ENCODE measurements at places on chromosomes 12 and 14. TPM values are rescaled to one million over a fixed set of nuclear protein-coding genes. Genes with fewer than 3 reads are reported as not detected.
A peak's percentile ranks its signal among the peaks of the same experiment; 100 is the strongest.

DNA sequence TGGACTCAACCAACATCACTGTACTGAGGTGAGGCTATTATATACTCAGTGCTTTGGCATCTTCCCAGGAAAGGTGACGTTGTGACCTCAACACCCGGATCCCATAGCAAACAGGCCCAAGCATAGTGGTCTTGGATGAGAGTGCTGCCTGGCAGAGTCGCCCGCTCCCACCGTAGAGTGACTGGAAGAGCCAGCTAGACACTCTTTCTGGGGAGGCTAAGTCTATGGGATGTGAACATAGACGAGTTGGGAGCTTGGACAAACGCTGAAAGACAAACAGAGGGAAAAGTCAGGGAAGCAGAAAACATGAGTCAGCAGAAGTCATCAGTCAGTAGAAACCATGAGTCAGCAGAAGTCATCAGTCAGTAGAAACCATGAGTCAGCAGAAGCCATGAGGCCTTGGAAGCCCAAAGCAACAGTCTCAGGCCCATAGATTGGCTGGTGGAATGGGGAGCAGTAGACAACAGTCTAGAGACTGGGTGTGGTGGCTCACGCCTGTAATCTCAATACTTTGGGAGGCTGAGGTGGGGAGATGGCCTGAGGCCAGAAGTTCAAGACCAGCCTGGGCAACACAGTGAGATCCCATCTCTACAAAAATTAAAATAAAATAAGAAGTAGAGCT, 66.4 kb upstream of the MAP1LC3B2 start:
- no peak overlapping the region for H3K4me3 ChIP-seq
- peak overlapping the region; percentile 61 for H3K27ac ChIP-seq
- H3K27me3 ChIP-seq: no peaks in the 10 kb centered on the region
- peaks cover 19% of the 10 kb centered on the region for H3K4me1 ChIP-seq
- H3K36me3 ChIP-seq: no peaks in the 10 kb centered on the region

DNA sequence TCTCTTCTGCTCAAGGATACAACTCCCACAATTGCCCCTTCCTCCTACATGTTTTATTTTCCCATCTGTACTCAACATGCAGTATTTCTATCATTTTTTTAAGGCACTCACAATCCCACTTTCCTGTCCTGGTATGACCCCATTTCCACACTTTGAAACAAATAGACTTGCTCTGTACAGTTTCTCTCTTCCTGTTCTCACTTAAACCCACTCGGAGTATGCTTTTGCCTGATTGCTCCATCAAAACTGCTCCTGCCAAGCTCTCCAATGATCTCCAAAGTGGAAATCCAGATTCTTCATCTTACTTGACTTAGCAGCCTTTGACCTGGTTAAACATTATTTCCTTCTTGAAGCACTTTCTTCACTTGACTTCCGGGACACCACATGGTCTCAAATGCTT, 384.5 kb downstream of the SEC23A start:
- H3K36me3 ChIP-seq: no peaks in the 10 kb centered on the region
- H3K27me3 ChIP-seq: no peaks in the 10 kb centered on the region
- no peak overlapping the region for H3K4me3 ChIP-seq
- H3K4me1 ChIP-seq: no peaks in the 10 kb centered on the region
- H3K27ac ChIP-seq: no peak overlapping the region

- DNase-seq: no peak
- no peaks in the 10 kb centered on the region for H3K27me3 ChIP-seq
- H3K4me1 ChIP-seq: no peaks in the 10 kb centered on the region
- H3K27ac ChIP-seq: no peak overlapping the region
- H3K4me3 ChIP-seq: no peak overlapping the region
Measured at GRCh38 chr14:102752239-102752847, 24.9 kb upstream of the TRAF3 start.

DNA sequence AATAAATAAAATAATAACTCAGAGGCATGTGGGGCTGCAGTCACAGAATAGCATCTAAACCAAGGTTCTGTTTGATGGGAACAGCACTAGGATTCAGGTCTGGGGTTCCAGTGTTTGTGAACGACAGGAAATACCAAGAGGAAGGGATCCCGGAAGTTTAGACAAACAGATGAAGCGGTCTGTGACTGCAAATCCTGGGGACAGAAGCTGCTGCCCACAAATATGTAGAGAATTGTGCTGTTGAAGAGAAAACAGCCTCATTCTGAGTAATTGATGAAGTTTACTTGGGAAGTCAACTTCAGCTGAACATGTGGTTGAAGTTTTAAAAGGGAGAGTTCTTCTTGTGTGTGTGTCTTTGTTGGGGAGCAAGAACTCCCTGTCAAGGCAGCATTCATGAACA, 98.4 kb upstream of the TBX5 start:
- no peak for DNase-seq
- H3K27ac ChIP-seq: no peak overlapping the region
- peaks cover 1% of the 10 kb centered on the region for H3K27me3 ChIP-seq
- no peaks in the 10 kb centered on the region for H3K4me1 ChIP-seq
- no peaks in the 10 kb centered on the region for H3K36me3 ChIP-seq

GRCh38 chr12:54430471-54431069, 11.5 kb upstream of the ITGA5 start:
- H3K36me3 ChIP-seq: no peaks in the 10 kb centered on the region
- no peak overlapping the region for H3K27ac ChIP-seq
- H3K4me1 ChIP-seq: peaks cover 7% of the 10 kb centered on the region

GRCh38 chr12:130161261-130162243, 712 bp upstream of the FZD10 start:
- DNase-seq: peak; percentile 41
- H3K36me3 ChIP-seq: no peaks in the 10 kb centered on the region
- H3K27me3 ChIP-seq: no peaks in the 10 kb centered on the region
- peak overlapping the region; percentile 24 for H3K4me3 ChIP-seq

- DNase-seq: no peak
- H3K4me1 ChIP-seq: peaks cover 13% of the 10 kb centered on the region
- H3K27me3 ChIP-seq: no peaks in the 10 kb centered on the region
Measured at GRCh38 chr14:73467377-73467776, 9.0 kb upstream of the NUMB start.

DNA sequence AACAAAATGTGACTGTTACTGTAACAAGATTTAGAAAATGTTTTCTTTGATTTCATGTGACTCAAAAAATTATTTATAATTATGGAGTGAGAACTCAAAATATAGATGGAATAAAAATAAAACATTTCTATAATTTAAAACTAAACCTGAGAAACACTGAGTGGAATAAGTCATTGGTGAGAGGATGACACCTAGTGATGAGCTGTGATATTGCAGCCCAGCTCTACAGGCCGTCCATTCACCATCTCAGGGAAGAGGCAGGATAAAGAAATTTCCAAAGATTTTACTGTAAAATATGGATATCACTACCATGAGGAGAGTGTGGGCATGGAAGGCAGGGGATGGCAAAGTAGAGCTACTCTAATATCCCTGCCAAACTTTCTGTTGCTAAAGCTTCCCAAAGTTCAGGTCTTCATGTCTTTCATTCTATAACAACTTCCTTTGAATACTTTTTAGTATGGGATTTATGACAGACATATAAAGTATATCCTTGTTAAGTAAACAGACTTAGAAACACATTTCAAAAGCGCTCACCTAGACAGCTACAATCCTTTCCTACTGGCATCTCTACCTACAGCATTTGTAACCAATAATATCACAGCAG, 308.0 kb downstream of the ITPR2 start:
- peaks cover 2% of the 10 kb centered on the region for H3K36me3 ChIP-seq
- H3K4me1 ChIP-seq: 0 out of 2 replicates have a peak, but pooled peaks cover 6% of the 10 kb centered on the region
- H3K4me3 ChIP-seq: no peak overlapping the region
- DNase-seq: no peak
- no peak overlapping the region for H3K27ac ChIP-seq
- no peaks in the 10 kb centered on the region for H3K27me3 ChIP-seq

DNA sequence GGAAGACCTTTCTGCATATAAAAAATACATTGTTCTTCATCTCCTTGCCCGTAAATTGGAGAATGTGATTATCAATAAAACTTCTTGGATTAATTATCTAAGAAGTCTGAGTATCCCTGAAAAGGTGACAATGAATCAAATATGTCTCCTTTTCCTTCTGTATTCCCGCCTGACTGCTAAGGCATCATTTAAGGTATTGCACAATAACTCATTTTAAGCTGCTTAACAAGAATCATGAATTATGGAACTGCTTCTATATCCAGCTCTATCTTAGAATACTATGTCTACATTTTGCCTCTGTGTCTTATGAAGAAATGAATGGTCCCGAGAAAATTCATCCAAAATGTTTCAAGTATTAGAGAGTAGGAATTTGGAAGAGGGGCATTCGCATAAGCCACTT, 294.4 kb downstream of the SOX5 start:
- H3K4me3 ChIP-seq: no peak overlapping the region
- no peaks in the 10 kb centered on the region for H3K36me3 ChIP-seq
- H3K4me1 ChIP-seq: no peaks in the 10 kb centered on the region
- no peak for DNase-seq

- H3K27ac ChIP-seq: no peak overlapping the region
- H3K4me3 ChIP-seq: no peak overlapping the region
- H3K36me3 ChIP-seq: no peaks in the 10 kb centered on the region
- no peak for DNase-seq
- H3K4me1 ChIP-seq: 0 out of 2 replicates have a peak, but pooled peaks cover 6% of the 10 kb centered on the region
Measured at GRCh38 chr14:32372154-32372553, 43.1 kb downstream of the AKAP6 start.

DNA sequence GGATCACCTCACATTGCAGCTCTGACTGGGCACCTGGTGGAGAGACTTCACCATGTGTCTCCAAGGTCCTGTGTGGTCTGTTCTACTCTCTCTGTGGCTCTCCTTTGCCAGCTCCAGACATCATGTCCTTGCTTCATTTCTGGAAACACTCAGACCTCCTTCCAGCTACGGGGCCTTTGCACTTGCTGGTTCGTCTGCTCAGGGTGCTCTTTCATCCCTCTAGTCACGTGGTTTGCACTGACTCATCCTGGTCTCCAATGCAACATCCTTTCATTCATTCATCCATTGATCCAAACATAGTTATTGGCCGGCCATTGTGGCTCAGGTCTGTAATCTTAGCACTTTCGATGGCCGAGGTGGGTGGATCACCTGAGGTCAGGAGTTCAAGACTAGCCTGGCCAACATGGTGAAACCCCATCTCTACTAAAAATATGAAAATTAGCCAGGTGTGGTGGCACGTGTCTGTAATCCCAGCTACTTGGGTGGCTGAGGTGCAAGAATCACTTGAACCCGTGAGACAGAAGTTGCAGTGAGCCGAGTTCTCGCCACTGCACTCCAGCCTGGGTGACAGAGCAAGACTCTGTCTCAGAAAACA, 23.9 kb upstream of the CCDC63 start:
- H3K4me1 ChIP-seq: peaks cover 5% of the 10 kb centered on the region
- no peak overlapping the region for H3K4me3 ChIP-seq
- DNase-seq: no peak
- H3K27ac ChIP-seq: no peak overlapping the region

DNA sequence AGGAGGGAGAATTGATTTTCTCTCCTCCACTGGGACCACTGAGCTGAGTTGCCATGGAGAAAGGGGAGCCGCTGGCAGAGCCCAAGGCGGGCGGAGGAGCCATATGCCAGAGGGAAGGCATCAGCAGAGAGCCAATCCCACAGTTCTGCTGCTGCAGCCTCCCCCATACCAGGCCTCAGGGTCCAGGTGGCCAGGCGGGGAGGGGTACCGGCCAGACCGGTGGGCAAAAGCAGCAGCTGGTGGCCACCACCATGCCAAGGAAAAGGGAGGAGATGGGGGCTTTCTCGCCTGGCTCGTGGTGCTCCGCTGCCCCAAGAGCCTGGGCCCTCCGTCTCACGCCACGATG, 72.8 kb downstream of the PITPNM2 start:
- no peak for DNase-seq
- no peak overlapping the region for H3K27ac ChIP-seq
- peaks cover 4% of the 10 kb centered on the region for H3K4me1 ChIP-seq
- H3K27me3 ChIP-seq: no peaks in the 10 kb centered on the region
- H3K4me3 ChIP-seq: no peak overlapping the region

DNA sequence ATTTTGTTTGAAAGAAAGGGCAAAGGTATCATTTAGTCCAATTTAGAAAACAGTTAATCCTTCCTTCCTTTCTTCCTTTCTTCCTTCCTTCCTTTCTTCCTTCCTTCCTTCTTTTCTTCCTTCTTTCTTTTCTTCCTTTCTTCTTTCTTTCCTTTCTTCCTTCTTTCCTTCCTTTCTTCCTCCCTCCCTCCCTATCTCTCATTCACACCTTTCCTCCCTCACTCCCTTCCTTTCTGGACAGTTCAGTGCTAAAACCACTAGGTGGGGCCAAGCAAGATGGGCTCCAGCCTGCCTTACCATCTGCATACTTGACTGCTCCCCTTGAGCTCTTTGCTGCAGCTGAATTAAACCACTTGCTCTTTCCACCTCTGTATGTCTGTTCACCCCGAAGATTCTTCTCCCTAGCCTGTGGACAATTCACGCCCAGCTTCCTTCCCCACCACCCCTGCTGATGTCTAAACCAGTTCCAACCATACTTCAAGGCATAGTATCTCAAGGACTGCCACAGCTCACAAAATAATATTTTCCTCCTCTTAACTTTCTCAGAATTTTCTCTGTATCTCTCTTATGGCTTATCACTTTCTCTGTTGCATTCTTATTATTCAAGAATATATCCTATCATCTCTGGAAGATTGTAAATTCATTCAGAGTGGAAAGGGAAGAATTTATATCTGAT, 78.0 kb downstream of the DBX2 start:
- H3K27ac ChIP-seq: no peak overlapping the region
- DNase-seq: peak; percentile 55
- H3K36me3 ChIP-seq: no peaks in the 10 kb centered on the region
- no peaks in the 10 kb centered on the region for H3K4me1 ChIP-seq

DNA sequence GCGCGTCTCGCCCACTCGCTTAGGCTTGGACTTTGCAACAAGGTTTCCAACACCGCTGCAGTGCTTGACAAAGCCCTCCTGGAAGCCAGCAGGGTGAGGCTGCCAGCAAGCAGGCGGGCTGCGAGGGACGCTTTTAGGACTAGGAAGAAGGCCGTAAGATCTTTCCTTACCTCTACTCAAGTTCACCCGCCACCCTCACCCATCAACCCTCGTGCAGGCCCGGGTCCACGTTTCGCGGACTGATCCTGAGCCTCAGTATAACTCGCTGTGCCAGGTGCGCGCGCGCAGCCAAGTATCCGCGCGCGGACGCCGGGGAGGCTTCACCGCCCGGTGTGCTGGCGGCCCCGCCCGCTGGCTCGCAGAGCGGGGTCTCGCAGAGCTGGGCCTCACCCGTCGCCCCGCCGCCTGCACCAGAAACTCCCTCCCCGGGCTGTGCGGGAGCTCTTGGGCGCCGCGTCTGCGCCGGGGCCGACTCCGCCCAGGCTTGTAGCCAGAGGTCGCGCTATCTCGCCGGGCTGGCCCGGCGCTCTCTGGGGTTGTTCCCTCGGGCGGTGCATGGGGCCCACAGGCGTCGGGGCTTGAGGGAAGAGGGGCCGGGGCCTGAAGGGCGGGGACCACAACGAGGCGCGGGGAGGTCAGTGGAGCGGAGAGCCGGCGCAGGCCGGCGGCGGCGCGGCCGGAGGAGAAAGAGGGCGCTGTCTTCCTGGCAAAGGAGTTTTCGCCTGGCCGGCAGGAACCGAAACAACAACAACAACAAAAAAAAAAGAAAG, 7.6 kb upstream of the SIX1 start:
- peak overlapping the region; percentile 65 for H3K27ac ChIP-seq
- peak; percentile 72 for DNase-seq
- peaks cover 7% of the 10 kb centered on the region for H3K4me1 ChIP-seq
- peak overlapping the region; percentile 59 for H3K4me3 ChIP-seq
- H3K36me3 ChIP-seq: no peaks in the 10 kb centered on the region

The P2RX2 gene
- total RNA-seq: not detected

The KRAS gene
- total RNA-seq: 162 TPM

The CNTN1 gene
- total RNA-seq: not detected

The EVL gene
- total RNA-seq: 16.4 TPM

The ZNF891 gene
- total RNA-seq: 2.3 TPM

The HOTAIR gene
- 1.6 TPM for total RNA-seq

The TMEM30B gene
- total RNA-seq: 31.4 TPM

The OR4K13 gene
- total RNA-seq: not detected
